ENCODE measurements at places on chromosomes 1 and 21. TPM values are rescaled to one million over a fixed set of nuclear protein-coding genes. Genes with fewer than 3 reads are reported as not detected.

DNA sequence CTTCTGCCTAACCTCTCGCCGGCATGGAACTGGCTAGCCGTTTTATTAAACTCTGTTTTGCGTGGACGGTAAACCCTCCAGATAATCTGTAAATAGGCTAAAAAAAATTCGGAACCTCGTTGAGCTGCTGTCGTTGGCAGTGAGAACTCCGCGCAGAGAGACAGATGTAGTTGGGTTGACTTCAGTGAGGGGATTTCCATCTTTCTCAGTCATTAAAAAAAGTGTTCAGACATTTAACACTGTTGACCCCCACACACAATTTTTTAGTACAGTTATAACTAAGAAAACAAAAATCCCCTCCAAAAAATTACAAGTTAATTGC lies 464 bp downstream of the PARK7 start:
- H3K36me3 ChIP-seq: peaks cover 7% of the 10 kb centered on the region
- peaks cover 28% of the 10 kb centered on the region for H3K4me1 ChIP-seq
- DNase-seq: no peak
- peak overlapping the region; percentile 97 for H3K27ac ChIP-seq
- peak overlapping the region; percentile 94 for H3K4me3 ChIP-seq

DNA sequence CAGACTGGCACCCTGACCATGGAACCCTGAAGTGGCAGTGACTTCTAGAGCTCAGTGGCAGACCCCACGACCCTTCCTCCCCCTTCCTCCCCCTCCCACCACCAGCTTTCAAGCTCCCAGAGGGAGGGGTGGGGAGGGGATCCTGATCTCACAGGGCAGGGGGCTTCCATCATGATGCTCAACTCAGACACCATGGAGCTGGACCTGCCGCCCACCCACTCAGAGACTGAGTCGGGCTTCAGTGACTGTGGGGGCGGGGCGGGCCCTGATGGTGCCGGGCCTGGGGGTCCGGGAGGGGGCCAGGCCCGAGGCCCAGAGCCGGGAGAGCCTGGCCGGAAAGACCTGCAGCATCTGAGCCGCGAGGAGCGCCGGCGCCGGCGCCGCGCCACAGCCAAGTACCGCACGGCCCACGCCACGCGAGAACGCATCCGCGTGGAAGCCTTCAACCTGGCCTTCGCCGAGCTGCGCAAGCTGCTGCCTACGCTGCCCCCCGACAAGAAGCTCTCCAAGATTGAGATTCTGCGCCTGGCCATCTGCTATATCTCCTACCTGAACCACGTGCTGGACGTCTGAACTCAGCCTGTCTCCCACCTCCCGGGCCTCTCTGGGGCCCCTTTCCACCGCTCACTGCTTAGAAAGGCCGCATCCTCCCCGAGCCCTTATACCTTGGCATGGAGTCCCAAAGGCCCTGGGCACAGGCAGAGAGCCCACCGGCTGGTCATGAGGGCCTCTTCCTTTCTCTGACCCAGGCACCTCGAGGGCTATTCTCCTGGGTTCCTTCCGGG lies 3.9 kb downstream of the NHLH1 start:
- H3K4me1 ChIP-seq: peaks cover 33% of the 10 kb centered on the region
- DNase-seq: no peak
- no peak overlapping the region for H3K4me3 ChIP-seq
- no peaks in the 10 kb centered on the region for H3K36me3 ChIP-seq
- H3K27ac ChIP-seq: no peak overlapping the region

GRCh38 chr1:66175098-66175497 lies 358.9 kb upstream of the SGIP1 start:
- no peak for DNase-seq
- peaks cover 21% of the 10 kb centered on the region for H3K4me1 ChIP-seq
- no peak overlapping the region for H3K27ac ChIP-seq
- no peaks in the 10 kb centered on the region for H3K36me3 ChIP-seq
- H3K27me3 ChIP-seq: no peaks in the 10 kb centered on the region

GRCh38 chr1:62194651-62195544 lies at the start of gene L1TD1:
TSS of gene L1TD1 (plus strand) at chr1:62194849. CDS start at chr1:62206629, 11,780 bp downstream.
- peaks cover 32% of the 10 kb centered on the region for H3K4me1 ChIP-seq
- peak within 1 kb of the TSS; percentile 87 for H3K27ac ChIP-seq
- DNase-seq: peak; percentile 41
- peaks cover 4% of the 10 kb centered on the region for H3K36me3 ChIP-seq
- H3K4me3 ChIP-seq: peak within 1 kb of the TSS; percentile 91
- H3K27me3 ChIP-seq: peaks cover 61% of the 10 kb centered on the region

- DNase-seq: no peak
- H3K36me3 ChIP-seq: no peaks in the 10 kb centered on the region
- H3K4me1 ChIP-seq: no peaks in the 10 kb centered on the region
- no peaks in the 10 kb centered on the region for H3K27me3 ChIP-seq
- H3K4me3 ChIP-seq: no peak overlapping the region
These were observed 203.6 kb downstream of the TRABD2B start for GRCh38 chr1:47793563-47793962.

DNA sequence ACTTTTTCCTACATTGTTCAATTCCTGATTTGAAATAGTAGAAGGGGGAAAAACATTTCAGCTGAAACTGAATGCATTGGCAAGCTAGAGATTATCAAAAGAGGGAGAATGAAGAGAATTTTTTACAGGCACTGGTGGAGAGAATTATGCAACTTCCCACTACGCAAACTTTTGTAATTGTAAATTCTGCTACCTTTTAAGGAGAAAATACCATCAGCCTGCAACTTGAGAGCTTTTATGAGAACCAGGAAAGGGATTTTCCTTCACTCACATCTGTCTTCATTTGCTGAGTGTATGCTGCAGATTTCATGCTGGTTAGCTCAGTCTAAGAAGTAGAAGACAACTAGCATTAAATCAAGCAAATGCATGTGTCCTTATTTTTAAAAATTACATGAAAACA lies 43.7 kb downstream of the ADAMTS1 start:
- H3K36me3 ChIP-seq: no peaks in the 10 kb centered on the region
- DNase-seq: no peak
- no peak overlapping the region for H3K4me3 ChIP-seq
- peaks cover 17% of the 10 kb centered on the region for H3K4me1 ChIP-seq
- no peaks in the 10 kb centered on the region for H3K27me3 ChIP-seq

DNA sequence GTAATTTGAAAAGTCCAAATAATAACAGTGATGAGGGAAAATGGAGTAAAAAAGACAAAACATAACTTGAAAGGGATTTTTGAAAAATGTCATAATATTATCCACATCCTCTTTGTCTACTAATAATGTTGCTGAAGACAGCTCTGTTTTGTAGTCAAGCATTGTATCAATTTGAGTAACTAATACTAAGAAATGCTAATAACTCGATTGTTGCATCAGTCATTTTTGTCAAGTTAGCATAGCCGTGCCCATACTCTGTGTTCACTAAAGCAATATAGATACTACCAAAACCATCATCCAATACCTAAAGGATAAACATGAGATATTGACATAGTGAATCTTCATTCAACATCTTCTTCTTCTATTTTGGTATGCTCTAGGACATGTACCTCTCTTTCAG lies 17.3 kb downstream of the PDC start:
- H3K4me3 ChIP-seq: no peak overlapping the region
- no peaks in the 10 kb centered on the region for H3K36me3 ChIP-seq
- no peak for DNase-seq
- H3K27me3 ChIP-seq: no peaks in the 10 kb centered on the region

The SYCP1 gene
- total RNA-seq: not detected

The HPCA gene
- 1.2 TPM for total RNA-seq

The PRR9 gene
- not detected for total RNA-seq

The OR6K6 gene
- total RNA-seq: not detected

The A3GALT2 gene
- not detected for total RNA-seq

Data from neural crest cell (in vitro differentiated cells).